Activated CD8-positive, alpha-beta T cell treated with anti-CD3 and anti-CD28 coated beads for 36 hours (primary cell): ENCODE measurements at places on chromosomes 11 and 22. TPM values are rescaled to one million over a fixed set of nuclear protein-coding genes. Genes with fewer than 3 reads are reported as not detected.

- H3K36me3 ChIP-seq, result no peaks in the 10 kb centered on the region
- no peak for DNase-seq
- peaks cover 4% of the 10 kb centered on the region for H3K4me1 ChIP-seq
- no peaks in the 10 kb centered on the region for H3K27me3 ChIP-seq
- H3K4me3 ChIP-seq, result no peak overlapping the region
Measured at GRCh38 chr11:123176785-123177184, 18.3 kb downstream of the CLMP start.

DNA sequence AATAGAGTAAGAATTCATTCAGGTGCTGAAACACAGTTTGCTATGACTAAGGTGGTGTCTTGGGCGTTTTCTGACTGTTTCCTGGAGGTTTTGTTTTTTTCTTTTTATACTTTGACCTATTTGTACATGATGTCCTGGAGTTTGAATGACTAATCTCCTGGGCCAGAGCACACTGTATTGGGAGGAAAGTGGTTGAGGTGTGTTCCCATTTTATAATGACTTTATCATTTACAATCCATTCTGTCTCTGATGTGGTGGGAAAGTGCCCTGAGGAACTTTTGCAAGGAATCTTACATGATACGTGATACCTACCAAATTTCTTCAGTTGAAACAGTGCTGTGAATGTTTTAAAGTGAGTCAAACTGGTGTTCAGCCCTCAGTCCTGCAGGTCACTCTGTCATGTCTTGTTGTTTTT is 80.8 kb downstream of the TNRC6B start:
- H3K36me3 ChIP-seq, result peaks cover 43% of the 10 kb centered on the region
- DNase-seq, result no peak
- H3K4me3 ChIP-seq, result no peak overlapping the region
- H3K4me1 ChIP-seq, result peaks cover 40% of the 10 kb centered on the region
- H3K27me3 ChIP-seq, result no peaks in the 10 kb centered on the region

GRCh38 chr11:63537293-63538101 is 889 bp downstream of the PLAAT4 start:
- peaks cover 76% of the 10 kb centered on the region for H3K4me1 ChIP-seq
- no peaks in the 10 kb centered on the region for H3K27me3 ChIP-seq
- H3K4me3 ChIP-seq, result peak overlapping the region; percentile 80

DNA sequence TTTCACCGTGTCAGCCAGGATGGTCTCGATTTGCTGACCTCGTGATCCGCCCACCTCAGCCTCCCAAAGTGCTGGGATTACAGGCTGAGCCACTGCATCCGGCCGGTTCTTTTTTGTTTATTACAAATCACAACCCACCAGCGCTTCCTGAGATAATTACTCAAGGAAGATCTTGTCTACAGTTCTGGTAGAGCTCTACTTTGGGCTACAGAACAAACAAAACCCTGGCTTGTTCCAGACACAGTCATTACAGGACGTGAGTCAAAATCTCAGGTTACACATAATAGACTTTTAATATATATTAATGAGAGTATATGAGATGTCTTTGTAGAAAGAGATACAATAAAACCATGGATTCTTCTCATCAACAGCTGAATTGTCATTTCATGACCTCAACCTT is 42.8 kb upstream of the NUP50 start:
- H3K27ac ChIP-seq, result no peak overlapping the region
- H3K36me3 ChIP-seq, result no peaks in the 10 kb centered on the region
- H3K4me1 ChIP-seq, result no peaks in the 10 kb centered on the region
- H3K27me3 ChIP-seq, result peaks cover 3% of the 10 kb centered on the region
- no peak overlapping the region for H3K4me3 ChIP-seq

- DNase-seq, result no peak
- H3K27ac ChIP-seq, result no peak overlapping the region
- no peaks in the 10 kb centered on the region for H3K36me3 ChIP-seq
- no peaks in the 10 kb centered on the region for H3K27me3 ChIP-seq
Measured at GRCh38 chr22:30277547-30278344, 11.1 kb upstream of the OSM start.

- no peak overlapping the region for H3K27ac ChIP-seq
- no peaks in the 10 kb centered on the region for H3K36me3 ChIP-seq
- peaks cover 6% of the 10 kb centered on the region for H3K27me3 ChIP-seq
- H3K4me3 ChIP-seq, result no peak overlapping the region
- H3K4me1 ChIP-seq, result peaks cover 15% of the 10 kb centered on the region
- no peak for DNase-seq
Measured at GRCh38 chr11:67060111-67060522, 3.5 kb downstream of the RHOD start.

- H3K27ac ChIP-seq, result no peak overlapping the region
- H3K4me3 ChIP-seq, result no peak overlapping the region
- H3K4me1 ChIP-seq, result no peaks in the 10 kb centered on the region
- H3K27me3 ChIP-seq, result no peaks in the 10 kb centered on the region
- H3K36me3 ChIP-seq, result no peaks in the 10 kb centered on the region
Measured at GRCh38 chr11:111344032-111344431, 35.0 kb downstream of the POU2AF1 start.

GRCh38 chr11:41963406-41963805 is 504.0 kb upstream of the LRRC4C start:
- no peak overlapping the region for H3K4me3 ChIP-seq
- H3K27me3 ChIP-seq, result no peaks in the 10 kb centered on the region
- no peaks in the 10 kb centered on the region for H3K4me1 ChIP-seq
- no peak overlapping the region for H3K27ac ChIP-seq
- no peaks in the 10 kb centered on the region for H3K36me3 ChIP-seq

DNA sequence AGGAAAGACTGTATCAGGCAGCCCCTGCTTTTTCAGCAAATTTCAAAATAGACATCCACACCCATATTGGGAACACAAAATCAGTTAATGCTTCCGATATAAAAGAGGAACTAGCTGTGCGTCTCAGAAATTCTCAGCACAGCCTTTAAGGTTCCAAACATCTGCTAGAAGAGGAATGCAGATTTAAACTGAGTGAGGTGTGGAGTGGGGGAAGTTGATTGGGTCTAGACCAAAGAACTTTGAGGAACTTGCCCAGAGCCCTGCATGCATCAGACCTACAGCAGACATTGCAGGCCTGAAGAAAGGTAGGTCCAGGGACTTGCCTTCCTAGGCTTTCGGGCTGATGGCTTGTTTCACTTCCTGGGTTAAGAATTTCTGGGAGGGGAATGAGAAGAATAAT is at the start of gene MS4A4A:
TSS of gene MS4A4A (plus strand) at position 255 of the 400 bp plus-strand sequence. CDS start at position 265, 10 bp downstream.
- no peak within 1 kb of the TSS for H3K4me3 ChIP-seq
- H3K4me1 ChIP-seq, result no peaks in the 10 kb centered on the region
- H3K27ac ChIP-seq, result no peak within 1 kb of the TSS
- DNase-seq, result no peak
- H3K27me3 ChIP-seq, result peaks cover 10% of the 10 kb centered on the region

DNA sequence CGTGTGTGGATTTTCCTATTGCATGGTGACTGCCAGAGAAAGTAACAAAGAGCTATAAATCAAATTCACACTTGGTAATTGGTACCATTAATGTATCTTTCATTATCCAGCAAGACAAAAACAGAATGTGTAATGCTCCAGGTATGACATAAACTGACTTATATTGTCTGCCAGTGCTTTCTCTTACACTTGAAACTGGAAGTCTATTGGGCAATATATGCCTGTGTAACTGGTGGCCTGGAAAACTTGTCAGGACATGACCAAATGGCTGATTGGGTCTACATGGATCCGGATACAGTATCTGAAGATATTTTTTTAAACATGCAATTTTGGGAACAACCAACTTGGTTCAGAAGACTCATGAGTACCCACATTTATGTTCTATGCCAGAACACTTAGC is 174.6 kb upstream of the ARHGAP42 start:
- no peak overlapping the region for H3K4me3 ChIP-seq
- no peaks in the 10 kb centered on the region for H3K4me1 ChIP-seq
- H3K27me3 ChIP-seq, result no peaks in the 10 kb centered on the region
- no peak overlapping the region for H3K27ac ChIP-seq
- H3K36me3 ChIP-seq, result no peaks in the 10 kb centered on the region
- no peak for DNase-seq

- H3K27me3 ChIP-seq, result no peaks in the 10 kb centered on the region
- DNase-seq, result no peak
- no peak overlapping the region for H3K4me3 ChIP-seq
- H3K27ac ChIP-seq, result peak overlapping the region; percentile 53
Measured at GRCh38 chr11:77669848-77670511, 32.4 kb upstream of the CLNS1A start.

DNA sequence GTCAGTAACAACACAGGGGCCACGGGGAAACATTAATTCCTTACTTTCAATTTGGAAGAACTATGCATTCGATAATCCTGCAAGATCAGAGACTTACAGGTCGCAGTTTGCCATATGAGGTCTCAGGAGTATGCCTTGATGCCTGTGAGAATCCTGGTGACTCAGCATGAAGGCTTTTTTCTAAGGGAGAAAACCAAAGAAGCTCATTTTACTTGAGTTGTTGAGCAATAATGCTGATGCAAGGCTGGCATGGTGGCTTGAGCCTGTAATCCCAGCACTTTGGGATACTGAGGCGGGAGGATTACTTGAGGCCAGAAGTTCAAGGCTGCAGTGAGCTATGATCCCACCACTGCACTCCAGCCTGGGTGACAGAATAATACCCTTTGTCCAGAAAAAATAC is 26.6 kb downstream of the ATG16L2 start:
- no peaks in the 10 kb centered on the region for H3K4me1 ChIP-seq
- H3K27me3 ChIP-seq, result no peaks in the 10 kb centered on the region
- DNase-seq, result no peak
- H3K36me3 ChIP-seq, result peaks cover 4% of the 10 kb centered on the region

DNA sequence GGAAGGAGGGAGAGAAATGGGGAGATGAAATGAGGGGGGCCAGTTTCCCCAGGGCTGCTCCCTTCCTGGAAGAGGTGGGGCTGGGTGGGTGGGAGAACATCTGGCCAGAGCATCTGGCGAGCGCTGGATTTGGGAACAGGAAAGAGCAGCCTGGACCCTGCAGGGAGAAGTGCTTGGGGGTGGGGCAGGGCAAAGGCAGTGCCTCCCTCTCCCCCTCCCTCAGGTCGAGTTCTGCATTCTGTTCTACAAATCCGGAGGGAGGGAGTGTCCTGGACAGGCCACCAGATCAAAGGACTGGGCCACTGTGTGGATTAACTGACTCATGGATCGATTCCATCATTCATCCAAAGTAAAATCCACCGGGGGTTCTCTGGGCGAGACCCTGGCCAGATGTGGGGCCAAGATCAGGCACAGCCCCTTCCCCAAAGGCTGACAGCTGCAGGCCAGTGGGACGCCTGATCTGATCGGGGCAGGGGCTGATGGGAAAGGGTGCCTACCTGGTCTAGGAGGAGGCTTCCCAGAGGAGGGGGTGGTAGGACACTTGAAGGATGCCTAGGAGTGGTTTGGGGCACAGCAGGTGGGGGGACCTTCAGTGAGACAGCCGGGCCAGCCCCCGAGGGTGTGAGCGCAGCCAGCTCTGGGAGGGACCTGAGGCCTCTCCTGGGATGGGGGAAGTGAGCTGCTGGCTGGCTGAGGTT is 57.5 kb downstream of the CACNA1I start:
- DNase-seq, result no peak
- H3K27ac ChIP-seq, result no peak overlapping the region
- H3K36me3 ChIP-seq, result no peaks in the 10 kb centered on the region
- peaks cover 4% of the 10 kb centered on the region for H3K27me3 ChIP-seq

DNA sequence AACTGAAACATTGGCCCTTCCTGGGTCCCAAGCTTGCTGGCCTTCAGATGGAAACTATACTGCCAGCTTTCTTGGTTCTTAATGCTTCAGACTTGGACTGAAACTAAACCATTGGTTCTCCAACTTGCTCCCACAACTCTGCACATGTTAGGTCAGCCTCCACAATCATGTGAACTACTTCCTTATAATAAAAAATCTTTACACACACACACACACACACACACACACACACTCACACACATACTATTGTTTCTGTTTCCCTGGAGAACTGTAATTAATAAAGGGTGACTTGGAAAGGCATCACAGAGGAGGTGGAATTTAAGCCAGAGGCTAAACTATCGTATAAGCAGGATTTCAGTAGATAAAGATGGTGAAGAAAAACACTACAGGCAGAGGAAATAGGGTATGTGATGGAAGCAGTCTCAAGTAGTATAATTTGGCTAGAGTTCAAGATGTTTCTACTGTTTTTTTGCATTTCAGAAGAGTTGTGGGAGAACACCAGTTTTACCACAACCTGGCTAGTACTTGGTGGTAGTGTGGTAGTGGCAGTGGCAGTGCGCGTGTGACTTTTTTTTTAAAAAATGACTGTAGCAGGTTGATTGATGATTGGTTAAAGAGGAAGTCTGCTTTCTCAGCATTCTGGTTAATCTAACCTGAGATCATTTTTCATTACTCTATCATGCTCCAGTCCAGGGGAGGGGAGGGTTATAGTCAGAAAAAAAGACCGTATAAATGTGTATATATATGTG is 70.1 kb downstream of the PDE3B start:
- H3K27ac ChIP-seq, result peak overlapping the region; percentile 90
- H3K4me3 ChIP-seq, result peak overlapping the region; percentile 28
- peak; percentile 48 for DNase-seq
- peaks cover 41% of the 10 kb centered on the region for H3K4me1 ChIP-seq
- H3K27me3 ChIP-seq, result no peaks in the 10 kb centered on the region

GRCh38 chr11:111299101-111300026 is 1.0 kb downstream of the POU2AF3 start:
- no peaks in the 10 kb centered on the region for H3K36me3 ChIP-seq
- H3K4me1 ChIP-seq, result no peaks in the 10 kb centered on the region
- peak; percentile 24 for DNase-seq
- no peak overlapping the region for H3K27ac ChIP-seq
- peaks cover 34% of the 10 kb centered on the region for H3K27me3 ChIP-seq

DNA sequence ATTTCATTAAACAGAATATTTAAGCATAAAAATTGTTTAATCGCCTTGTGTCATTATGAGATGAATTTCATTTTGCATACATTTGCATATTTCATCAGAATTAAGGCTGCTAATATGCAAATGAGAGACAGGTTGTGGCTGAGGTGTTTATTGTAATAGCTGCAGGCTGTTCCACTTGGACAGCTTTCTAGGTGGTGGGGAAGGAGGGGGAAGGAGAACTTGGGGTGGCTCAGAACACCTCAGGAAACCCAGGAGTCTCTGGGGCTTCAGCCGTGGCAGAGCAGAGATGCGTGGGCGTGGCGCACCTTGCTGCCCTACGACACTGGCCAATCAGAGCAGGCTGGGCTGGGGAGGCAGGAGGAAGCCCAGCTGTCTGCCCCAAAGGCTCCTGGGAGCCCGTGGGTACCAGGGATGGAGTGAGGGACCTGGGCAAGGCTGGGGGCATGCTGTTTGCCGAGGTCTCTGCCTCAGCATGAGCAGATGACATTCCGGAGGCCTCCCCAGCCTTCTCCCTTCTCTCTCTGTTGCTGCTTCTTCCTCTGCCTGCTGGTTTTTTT is 542.9 kb downstream of the MN1 start:
- no peak overlapping the region for H3K4me3 ChIP-seq
- H3K36me3 ChIP-seq, result peaks cover 2% of the 10 kb centered on the region
- DNase-seq, result no peak
- H3K27me3 ChIP-seq, result peaks cover 2% of the 10 kb centered on the region

AMPD3 gene
- 31.1 TPM for total RNA-seq

KRTAP5-2 gene
- total RNA-seq, result not detected

TRIM68 gene
- total RNA-seq, result 11.4 TPM

ABCG4 gene
- not detected for total RNA-seq

CATSPER1 gene
- total RNA-seq, result not detected

NRIP3 gene
- total RNA-seq, result 1.1 TPM

UCP3 gene
- 1.5 TPM for total RNA-seq

LPXN gene
- 139 TPM for total RNA-seq

OR52H1 gene
- total RNA-seq, result not detected

PDE2A gene
- 0.14 TPM for total RNA-seq

CREB3L1 gene
- total RNA-seq, result not detected

OR51E2 gene
- not detected for total RNA-seq
